ENCODE measurements at places on chromosomes 1 and 21. TPM values are rescaled to one million over a fixed set of nuclear protein-coding genes. Genes with fewer than 3 reads are reported as not detected.

FMOD gene
- 0.29 TPM for total RNA-seq

SYDE2 gene
- total RNA-seq = 13.9 TPM

CD1B gene
- not detected for total RNA-seq

ALX3 gene
- total RNA-seq = not detected

SELL gene
- not detected for total RNA-seq

INAVA gene
- total RNA-seq = 0.14 TPM

RGSL1 gene
- total RNA-seq = not detected

DMRTB1 gene
- not detected for total RNA-seq

Data from placental pericyte (primary cell).